ENCODE measurements at places on chromosomes 12 and 14. TPM values are rescaled to one million over a fixed set of nuclear protein-coding genes. Genes with fewer than 3 reads are reported as not detected.

- DNase-seq: no peak
Measured at GRCh38 chr12:77079631-77080030, 14.3 kb upstream of the E2F7 start.

GRCh38 chr12:53506881-53507602 lies at the start of gene NPFF:
NPFF (minus strand) TSS chr12:53507484; CDS start chr12:53507474, 10 bp downstream.
- no peak for DNase-seq

DNA sequence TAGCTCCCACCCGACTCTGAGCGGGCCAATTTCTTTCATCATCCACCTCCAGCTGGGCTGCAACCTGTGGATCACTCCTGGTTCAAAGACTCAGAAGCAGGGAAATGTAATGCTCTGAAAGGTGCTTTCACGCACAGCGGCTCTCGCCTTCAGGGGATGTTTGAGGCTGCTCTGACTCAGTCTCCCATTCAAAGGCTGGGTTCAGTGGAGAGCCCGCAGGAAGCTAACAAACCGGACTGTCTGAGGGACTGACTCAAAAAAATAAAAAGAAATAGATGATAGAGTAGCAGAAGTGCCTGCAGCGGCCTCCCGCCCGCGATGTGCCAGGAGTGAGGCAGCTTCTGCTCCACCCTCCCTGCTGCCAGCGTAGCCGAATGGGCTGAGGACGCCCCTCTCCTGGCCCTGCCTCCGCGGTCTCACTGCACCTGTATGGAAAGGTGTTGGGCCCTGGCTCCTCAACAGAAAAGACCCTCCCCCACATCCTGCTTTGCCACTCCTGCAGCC lies 98.0 kb downstream of the GCH1 start:
- DNase-seq: no peak

GRCh38 chr14:51451561-51451960 lies 200.1 kb upstream of the FRMD6 start:
- DNase-seq: no peak

DNA sequence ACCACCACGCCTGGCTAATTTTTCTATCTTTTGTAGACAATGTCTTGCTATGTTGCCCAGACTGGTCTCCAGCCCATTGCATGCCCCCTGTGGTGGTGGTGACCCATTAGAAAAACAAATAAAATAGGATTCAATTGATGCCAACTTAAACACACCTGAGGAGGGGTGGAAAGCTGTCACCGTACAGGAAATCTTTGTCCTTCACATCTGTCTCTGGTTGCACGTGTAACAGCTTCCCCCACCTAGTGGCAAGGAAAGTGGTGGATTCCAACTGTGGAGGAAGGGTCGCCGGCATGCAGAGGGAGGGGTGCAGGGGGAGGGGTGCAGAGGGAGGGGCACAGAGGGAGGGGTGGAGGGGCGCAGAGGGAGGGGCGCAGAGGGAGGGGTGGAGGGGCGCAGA lies 26.1 kb upstream of the GPR68 start:
- DNase-seq: no peak

DNA sequence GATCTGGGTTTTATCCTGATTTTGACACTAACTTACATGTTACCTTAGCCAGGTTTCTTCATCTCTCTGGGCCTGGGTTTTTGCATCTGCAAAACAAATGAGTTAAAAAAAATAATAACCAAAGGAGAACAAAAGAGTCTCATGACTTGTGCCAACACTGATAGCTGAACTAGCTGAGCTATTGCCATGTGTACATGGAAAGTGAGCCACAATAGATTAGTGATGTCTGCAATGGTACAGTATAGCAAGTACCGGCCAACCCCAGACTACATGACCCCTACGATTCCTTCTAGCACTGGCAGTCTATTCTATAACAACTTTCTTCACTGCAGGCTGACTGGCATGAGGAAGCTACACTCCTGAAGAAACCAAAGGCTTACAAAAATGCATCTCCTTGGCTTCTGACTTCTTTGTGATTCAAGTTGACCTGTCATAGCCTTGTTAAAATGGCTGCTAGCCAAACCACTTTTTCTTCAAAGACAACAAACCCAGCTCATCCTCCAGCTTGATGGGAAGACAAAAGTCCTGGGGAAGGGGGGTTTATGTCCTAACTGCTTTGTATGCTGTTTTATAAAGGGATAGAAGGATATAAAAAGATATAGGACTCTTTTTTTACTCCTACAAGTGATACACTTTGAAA lies 123.7 kb downstream of the DAD1 start:
- DNase-seq: no peak

Gene COX14
- 253 TPM for polyA plus RNA-seq
